ENCODE measurements at places on chromosomes 1 and 21.

DNA sequence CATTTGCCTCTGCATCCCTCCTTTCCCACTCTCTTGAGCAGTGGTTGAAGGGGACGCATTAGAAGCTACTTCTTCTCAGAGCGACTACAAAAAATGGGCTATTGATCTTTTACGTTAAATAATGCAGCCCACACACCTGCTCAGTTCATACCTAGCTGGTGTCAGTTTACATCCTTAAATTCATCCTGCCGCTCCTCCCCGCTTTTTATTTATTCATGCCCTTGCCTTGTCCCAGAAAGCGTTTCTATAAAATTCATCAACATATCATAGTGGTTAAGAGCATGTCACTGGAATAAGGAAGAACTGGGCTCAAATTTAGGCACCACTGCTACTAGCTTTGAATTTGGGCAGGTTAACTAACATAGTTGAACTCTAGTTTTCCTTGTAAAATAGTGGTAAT lies 66.0 kb upstream of the TINAGL1 start:
- no peak for DNase-seq

DNA sequence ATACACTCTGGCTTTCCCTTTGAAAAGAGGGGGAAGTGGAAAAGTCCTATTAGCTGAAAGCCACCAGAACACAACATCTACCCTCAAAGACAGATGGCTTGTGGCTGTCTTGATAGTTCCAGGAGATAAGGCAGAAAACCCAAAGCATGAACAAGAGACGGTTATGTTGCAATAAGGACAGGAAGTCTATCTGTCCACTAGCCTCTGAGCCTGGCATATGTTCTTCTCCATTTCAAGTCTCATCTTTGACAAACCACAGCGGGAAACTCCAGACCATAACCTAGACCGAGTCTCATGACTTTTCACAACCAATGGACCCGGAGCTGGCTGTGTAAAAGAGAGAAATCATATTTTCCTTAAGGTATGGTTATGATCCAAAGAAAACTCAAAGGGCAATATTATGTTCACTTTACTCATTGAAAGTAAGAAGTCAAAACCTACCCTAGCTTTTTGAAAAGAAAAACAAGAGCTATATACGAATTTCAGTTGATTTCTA lies 33.8 kb downstream of the DUSP10 start:
- no peak for DNase-seq

GRCh38 chr1:174265282-174265681 lies 106.0 kb downstream of the RABGAP1L start:
- no peak for DNase-seq

- no peak for DNase-seq
Measured at GRCh38 chr1:14511796-14512585, 86.5 kb upstream of the KAZN start.

DNA sequence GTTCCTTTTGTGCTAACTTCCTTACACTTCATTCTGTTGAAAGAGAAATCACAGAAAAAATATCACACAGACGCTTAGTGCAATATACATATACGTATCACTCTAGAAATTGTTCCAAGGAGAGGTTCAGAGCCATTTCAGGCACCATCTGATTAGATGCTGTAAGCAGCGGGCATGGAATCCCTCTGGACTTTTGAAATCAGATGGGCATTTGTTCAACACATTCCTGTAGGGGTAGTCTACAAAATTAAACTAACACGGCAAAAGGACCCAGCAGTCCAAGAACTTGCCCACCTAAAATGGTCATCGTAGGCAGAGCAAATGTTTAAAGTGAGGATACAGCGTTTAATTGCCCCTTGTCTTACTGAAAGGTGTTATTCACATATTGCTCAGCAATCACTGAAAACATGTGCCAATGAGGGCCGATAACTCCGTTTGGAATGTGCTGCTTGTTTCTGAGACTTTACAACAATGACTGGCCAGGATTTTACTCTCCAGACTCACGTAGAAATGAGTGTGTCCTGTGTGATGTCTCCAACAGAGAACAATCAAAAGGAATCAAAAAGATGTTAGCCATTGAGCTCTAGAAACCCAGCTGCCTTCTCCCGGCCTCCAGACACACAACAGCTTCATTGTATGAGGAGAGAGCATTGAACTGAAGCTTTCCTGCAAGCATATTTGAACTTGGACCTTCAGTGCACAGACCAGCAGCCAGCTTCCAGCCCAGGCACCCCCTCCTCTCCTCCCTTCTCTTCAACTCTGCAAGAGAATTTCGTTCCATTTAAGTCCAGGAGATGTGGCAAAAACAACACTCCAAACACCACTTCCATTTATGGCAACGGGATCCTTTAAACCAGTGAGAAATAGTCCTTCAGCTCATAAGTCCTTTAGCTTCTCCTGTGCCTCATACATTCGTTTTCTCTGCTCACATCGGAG lies 32.1 kb upstream of the ADORA3 start:
- no peak for DNase-seq

GRCh38 chr1:3618881-3619671 lies 5.7 kb upstream of the TPRG1L start:
- DNase-seq: peak; percentile 55

GRCh38 chr1:150168960-150169601 lies 19.4 kb downstream of the PLEKHO1 start:
- DNase-seq: peak; percentile 22

GRCh38 chr1:94974824-94975223 lies 47.9 kb upstream of the CNN3 start:
- DNase-seq: no peak

- no peak for DNase-seq
Measured at GRCh38 chr1:238895911-238896310, 490.5 kb upstream of the CHRM3 start.

GRCh38 chr1:83034851-83035250 lies 964.1 kb downstream of the TTLL7 start:
- no peak for DNase-seq

GRCh38 chr1:15680131-15680530 lies 4.0 kb upstream of the PLEKHM2 start:
- DNase-seq: no peak

DNA sequence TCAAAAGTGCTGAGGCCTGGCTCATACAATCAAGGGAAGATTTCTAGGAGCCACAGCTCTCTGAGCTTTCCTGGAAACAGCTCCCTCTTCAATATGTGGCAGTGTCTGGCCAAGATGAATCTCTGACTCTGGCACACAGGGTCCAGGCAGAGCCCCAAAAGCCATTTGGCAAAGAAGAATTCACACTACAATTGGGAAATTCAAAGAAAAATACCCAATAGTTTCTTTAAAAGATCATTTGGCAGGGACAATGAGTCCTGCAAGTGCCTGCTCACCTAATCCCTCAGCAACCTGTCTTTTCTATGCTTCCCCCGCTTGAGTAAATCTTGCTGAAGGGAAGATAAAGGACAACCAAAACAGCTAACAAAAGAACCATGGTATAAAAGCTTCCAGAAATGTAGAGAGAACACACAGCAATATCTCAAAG lies 124.6 kb downstream of the TGFBR3 start:
- DNase-seq: no peak

DNA sequence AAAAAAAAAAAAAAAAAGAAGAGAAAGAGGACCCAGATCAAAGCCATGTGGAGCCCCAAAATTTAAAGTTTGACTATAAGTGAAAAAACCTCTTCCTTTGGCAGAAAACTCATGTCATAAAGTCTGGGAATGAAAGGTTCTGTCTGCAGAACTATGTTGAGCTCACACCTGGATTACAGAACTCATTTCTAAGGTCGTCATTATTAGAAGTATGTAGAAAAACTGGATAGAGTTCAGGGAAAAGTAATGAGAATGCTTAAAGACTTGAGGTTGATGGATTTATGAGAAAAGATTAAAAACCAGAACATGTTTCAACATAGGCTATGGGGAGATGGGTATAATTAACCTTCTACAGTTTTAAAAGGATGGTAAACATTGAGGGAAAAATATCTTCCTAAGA lies 90.7 kb upstream of the COL11A1 start:
- DNase-seq: no peak

- no peak for DNase-seq
Measured at GRCh38 chr1:231338270-231339128, at the start of gene SPRTN. SPRTN (plus strand) TSS chr1:231338293; CDS start chr1:231338384, 91 bp downstream.

GRCh38 chr1:64421377-64421776 lies 48.6 kb upstream of the CACHD1 start:
- DNase-seq: no peak

Measured in stimulated activated CD8-positive, alpha-beta memory T cell treated with anti-CD3 and anti-CD28 coated beads, Interleukin-7, amount 100 ng/mL, for 1 hour (primary cell).